ENCODE measurements at places on chromosomes 5 and 9.

DNA sequence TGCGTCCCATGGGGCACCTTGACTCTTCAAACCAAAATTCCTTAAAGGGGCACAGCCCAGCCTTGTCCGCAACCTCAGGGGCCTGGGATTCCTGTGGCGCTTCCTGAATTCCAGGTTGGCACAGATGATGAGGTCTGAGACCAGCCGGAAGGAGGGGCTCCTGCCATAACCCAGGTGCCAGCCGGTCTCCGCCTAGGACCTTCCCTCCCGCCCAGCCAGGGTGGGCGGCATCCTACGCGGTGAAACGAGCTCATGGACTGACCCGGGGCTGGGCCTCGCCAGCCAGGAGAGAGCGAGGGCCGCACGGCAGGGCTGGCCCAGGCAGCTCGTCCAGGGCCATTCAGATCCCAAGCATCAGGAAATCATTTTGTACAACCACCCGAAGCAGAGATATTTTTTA lies 23.0 kb downstream of the AMBP start:
- DNase-seq = no peak

DNA sequence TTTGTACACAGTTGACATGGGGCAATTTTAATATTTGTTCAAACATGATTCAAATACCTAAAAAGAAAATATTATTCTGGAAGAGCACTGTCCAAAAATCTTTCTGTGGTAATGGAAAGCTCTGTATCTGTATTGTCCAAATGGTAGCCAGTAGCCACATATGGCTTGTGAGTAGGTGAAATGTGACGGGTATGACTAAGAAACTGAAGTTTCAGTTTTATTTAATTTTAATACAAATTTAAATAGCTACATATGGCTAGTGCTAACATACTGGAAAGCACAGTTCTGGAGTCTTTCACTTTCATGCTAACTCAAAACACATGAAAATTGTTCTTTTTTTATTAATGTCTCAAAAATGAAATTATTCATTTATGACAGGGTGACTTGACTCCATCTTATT lies 132.6 kb downstream of the PLK2 start:
- no peak for DNase-seq

GRCh38 chr9:114588651-114589526 lies 1.3 kb downstream of the ATP6V1G1 start:
- peak; percentile 29 for DNase-seq

- no peak for DNase-seq
Observed at GRCh38 chr9:132485393-132485792, 75.4 kb downstream of the CFAP77 start.

GRCh38 chr5:21663082-21663481 lies 1190.1 kb downstream of the CDH12 start:
- no peak for DNase-seq

- no peak for DNase-seq
Observed at GRCh38 chr9:34370970-34371880, 5.5 kb downstream of the MYORG start.

- no peak for DNase-seq
Observed at GRCh38 chr9:127561491-127562278, 50.4 kb upstream of the STXBP1 start.

DNA sequence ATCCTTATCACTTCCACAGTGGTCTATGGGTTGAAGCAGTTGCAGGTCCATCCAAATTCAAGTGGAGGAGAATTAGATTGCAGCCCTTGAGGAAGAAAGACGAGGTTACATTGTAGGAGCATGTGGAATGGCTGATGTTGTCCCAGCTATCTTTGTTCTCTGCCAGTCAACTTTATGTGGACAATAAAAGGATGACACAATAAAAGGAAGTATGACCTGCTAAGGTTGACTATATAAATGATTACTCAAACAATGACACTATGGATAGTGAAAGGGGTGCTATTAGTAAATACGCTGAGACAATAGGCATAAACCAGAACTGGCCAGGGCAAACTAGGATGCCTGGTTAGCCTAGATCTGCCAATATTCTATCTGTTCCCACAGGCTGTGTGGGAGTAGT lies 12.8 kb upstream of the ZNF618 start:
- no peak for DNase-seq

- DNase-seq = no peak
Observed at GRCh38 chr5:177612215-177612673, 12.3 kb downstream of the B4GALT7 start.

DNA sequence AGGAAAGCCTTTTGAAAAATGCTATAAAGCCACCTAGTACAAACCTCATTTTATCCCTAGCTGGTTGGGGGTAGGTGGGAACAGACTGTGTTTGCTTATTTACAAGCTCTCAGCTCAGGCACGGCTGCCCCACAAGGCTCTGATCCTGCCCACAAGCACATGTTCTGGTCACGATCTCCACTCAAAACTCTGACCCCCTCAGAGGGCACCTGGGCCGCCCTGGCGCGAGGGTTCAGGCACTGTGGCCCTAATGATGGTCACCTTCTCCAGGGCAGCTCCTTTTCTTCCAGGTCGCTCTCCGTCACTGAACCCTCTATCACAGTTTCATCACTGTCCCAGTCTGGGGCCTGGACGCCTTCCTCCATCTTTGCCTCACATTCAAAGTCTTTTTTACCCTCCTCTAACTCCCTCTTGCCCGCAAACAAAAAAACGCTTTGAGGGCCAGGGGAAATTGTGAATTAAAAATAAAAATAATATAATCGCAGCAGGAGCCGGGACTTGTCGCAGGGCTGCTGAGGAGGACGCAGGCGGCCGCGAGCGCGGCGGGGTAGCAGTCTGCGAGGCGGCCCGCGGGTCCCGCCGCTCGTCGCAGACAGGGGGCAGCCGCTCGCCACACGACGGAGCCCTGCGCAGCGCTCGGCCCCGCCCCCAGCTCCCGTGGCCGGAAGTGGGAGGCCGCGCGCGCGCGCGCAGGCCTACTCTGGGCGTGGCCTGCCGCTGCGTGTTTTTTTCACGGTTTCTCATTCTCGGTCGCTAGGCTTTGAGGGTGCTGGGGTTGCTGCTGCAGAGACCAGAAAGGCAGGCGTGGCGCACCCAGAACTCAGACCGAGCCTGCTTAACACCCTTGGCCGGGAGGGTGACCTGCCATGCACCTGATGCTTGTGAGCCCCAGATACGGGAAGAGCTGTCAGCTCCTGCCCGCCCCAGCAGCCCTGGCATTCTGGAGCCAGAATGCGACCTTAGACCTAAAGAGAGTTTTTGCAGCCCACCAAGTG lies at the start of gene ANKRD31:
ANKRD31 (minus strand) TSS at position 557 of the 995 bp plus-strand sequence; CDS start at position 365, 192 bp downstream.
- DNase-seq = peak; percentile 89

DNA sequence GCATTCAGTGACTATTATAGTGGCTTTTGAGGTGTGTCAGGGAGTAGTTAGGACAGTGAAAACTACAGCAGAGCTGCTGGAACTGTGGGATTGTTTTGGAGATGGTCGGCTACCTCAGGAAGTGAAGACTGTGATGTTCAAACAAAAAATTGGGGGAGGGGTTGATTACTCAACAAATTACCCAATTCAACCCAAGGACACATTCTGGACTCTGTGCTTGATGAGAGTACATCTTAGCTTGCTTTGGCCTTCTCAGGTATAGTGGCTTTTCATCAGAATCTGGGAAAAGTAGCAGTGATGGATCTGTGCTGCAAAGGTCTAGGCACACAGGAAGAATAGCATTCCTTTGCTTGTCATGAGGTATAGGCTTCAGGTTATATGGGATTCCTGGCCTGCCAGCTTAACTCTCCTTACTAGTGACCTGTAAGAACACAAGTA lies 47.0 kb downstream of the SLC44A1 start:
- no peak for DNase-seq

- no peak for DNase-seq
Observed at GRCh38 chr5:118956727-118957126, 31.6 kb downstream of the DTWD2 start.

GRCh38 chr5:170497311-170498038 lies 6.3 kb upstream of the KCNIP1 start:
- no peak for DNase-seq

GRCh38 chr5:26427281-26427680 lies 611.1 kb downstream of the CDH9 start:
- DNase-seq = no peak
